ENCODE measurements at places on chromosomes 6 and 20.

DNA sequence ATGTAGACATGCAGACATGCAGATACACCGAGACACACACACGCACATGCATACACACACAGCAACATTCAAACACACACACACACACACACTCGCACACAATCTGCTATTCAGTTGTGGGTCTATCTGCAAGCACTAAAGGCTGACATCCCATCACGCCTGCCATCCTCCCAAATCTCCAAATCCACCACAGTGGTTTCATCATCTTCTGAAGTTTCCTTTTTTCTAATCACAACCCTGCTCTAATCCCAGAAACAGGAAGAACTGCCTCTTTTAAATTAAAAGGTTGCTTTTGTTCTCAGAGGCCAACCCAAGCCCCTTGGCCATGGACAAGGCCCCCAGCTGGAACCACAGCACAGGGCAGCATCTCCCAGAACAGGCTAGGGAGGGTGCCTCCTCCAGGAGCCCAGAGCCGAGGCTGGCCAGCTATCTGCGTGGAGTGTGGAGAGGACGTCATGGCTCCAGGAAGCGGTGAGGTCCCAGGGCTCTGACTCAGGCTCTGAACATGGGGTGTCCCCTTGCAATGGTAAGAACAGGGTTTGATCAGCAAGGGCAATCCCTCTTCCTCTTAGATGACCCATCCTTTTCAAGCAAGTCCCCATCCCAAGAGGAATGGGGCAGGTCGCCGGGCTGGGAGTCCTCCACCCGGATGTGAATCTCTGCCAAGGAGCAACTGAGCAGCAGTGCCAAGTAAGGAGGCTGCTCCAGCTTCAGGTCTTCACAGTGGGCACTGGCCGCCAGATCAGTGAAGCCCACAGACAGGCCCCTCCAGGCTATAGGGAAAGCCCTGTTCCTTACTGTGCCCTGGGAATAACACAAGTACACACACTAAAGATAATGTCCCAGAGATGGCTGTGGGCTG is 14.7 kb downstream of the FOXF2 start:
- DNase-seq = no peak

DNA sequence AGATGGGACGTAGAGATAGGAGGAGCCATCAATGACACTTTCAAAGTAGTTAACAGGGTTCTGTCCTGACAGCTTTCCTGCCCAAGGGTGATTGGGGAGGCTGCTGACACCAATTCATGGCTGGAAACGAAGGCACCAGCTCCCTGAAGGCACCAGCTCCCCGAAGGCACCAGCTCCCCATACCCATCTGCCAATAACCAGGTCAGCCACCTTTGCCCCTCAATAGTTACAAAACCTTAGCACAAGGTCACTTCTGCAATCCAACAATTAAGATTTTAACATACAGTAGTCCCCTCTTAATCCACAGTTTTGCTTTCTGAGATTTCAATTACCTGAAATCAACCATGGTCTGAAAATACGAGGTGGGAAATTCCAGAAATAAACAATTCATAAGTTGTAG is 51.7 kb downstream of the ELOVL5 start:
- DNase-seq = no peak

- no peak for DNase-seq
Observed at GRCh38 chr20:50237349-50237748, 46.7 kb downstream of the CEBPB start.

DNA sequence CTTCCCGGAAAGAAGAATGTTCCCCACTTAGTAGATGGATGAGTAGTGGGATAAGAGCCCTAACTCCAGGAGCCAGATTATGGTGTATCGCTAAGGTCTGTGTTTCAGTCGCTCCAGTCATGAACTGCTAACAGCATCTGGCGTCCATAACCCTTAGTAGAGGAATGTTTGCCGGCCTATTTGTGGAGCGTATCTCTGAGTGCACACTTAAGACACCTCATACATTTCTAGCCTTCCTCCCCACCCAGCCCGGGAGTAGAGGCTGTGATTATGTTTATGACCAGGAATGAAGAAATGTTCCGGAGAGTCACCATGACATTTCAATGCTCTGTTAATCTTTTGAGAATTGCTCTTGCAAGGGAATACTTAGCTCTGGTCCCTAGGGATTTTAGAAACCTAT is 251.1 kb upstream of the SOX4 start:
- no peak for DNase-seq

- DNase-seq = no peak
Observed at GRCh38 chr20:646107-646867, 6.7 kb downstream of the SRXN1 start.

DNA sequence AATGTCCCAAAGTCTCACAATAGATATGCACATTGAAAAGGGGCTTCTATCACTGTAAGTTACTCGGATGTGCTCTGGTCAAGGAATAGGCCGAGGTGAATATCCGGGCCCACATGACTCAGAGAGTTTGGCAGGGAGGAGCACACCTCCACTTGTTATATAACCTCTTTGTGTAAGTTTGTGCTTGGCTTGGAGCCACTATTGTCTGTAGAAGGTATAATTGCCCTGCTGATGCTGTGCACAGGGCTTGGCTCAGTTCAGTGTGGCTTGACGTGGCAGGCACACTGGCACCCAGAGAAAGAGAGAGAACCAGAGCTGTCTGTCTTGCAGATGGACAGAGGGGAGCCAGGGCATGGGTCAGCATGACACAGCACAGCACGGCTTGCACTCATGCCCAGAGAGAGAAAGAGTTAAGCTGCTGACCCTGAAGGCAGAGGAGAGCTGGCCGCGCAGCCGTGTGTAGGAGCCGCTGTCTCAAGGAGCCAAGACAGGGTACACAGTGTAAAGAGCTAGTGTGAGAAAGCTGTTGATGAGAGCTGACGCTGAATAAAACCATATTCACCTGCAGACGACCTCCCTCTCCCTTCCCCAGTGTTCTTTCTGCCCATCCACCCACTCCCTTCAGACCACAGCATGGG is 482.5 kb downstream of the C6orf118 start:
- no peak for DNase-seq

DNA sequence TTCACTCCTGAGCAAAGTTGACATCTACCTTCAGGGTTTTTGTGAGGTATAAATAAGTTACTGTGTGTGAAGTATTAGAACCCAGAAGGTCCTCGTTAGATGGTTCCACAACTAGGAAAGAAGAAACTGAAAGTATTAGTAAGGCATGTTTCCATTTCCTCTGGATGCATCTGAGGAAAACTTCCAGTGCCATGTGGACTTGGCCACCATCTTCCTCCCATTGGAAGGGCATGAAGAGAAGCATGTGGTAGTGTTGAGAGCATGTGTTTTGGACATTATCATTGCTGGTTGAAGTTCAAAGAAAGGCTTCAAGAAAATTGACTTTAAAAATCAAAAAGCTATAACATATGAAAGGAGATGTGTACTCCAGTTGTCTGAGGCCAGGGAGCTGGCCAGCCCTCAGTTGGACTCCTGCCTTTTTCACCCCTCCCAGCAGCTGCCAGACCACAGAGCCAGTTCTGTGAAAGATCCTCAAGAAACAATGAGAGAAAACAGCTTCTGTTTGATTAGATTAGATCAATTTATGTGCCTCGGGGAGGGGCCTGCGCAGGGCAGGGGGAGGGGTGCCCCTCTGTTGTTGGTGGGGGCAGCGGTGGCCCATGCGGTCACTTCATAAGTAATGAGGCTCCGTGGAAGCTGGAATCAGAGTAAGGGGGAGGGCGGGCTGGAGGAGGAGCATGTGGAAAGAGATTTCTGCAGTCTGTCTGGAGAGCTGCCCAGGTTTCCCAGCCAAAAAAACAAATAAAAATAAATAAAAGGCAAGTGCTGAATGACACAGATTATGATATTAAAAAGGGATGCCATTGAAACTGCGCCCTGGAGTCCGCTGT is 154.0 kb downstream of the JARID2 start:
- DNase-seq = no peak

GRCh38 chr6:119647309-119647708 is 297.7 kb upstream of the MAN1A1 start:
- no peak for DNase-seq

DNA sequence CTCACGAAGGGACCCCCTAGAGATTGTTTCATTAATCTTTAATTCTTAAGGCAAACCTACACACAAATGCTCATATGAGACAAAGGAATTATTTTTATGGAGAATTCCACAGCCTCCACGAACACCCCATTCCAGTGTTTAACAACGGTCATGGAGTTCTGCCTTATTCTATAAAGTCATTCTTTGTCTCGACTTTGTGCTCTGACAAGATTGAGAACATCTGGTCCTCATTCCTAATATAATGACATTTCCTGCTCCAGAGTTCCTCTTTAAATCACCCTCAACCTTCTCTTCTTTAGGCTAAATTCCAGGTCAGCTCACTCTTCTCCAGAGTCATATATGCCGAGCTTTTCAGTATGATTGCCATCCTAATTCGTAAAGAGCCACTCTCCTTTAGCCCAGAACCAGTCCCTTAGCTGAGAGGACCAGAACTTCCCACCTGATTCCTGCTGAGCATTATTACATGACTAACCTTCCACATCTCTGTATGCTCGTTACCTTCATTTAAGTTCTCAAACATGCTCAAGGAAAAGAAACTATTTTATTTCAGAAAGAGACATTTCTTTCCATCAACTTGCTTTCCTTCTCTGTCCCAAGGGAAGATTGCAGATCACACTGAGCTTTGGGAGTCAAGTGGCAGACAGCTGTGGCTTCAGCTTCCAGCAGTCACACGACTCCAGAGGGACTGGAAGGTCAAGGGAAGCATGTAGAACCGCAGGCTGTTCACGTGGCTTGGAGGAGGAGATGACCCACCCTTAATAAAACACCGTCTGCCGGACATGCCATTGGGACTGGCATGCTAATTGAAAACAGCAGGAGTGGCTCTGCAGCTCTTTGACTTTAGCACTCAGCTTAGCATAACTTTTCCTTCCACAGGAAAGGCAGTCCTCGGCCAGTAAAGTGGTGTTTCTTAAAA is 467.1 kb upstream of the HSF2 start:
- no peak for DNase-seq

DNA sequence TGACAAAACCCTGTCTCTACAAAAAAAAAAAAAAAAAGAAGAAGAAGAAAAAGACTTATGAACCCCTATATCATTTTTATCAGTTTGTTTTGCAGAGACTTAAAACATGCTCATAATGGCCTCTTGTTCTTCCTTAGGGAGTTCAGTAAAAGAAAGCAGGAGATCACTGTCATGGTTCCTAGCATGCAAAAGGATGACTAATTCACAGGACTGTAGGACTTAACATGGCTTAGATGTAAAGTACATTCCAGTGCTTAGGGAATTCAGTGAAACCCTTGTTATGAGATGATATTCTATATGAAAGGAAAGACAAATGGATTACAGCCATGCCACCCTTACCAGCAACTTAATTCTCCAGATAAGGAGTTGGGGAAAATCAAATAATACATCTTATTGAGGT is 29.5 kb downstream of the EEF1A1 start:
- no peak for DNase-seq

DNA sequence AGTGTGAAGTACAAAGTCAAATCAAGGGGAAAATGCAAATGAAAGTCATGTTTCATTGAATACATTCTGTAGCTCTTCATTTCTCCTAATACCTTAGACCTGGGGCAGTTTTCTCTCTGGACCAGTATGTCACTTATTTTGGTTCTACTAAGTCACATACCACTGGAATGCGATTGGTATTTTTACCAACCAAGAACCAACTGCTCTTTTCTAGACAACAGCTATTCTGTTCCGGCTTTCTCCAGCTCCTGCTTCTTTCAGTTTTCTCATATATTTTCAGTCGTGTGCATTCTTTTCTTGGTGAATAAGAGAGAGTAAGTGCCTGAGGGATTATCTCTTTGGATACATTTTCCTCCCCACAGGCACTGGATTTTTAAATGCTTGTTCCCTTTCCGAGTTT is 39.2 kb upstream of the SPACA1 start:
- no peak for DNase-seq

GRCh38 chr20:17430125-17430950 is 100.8 kb downstream of the BFSP1 start:
- DNase-seq = no peak

- DNase-seq = no peak
Observed at GRCh38 chr6:140182821-140183220, 808.4 kb upstream of the CITED2 start.

DNA sequence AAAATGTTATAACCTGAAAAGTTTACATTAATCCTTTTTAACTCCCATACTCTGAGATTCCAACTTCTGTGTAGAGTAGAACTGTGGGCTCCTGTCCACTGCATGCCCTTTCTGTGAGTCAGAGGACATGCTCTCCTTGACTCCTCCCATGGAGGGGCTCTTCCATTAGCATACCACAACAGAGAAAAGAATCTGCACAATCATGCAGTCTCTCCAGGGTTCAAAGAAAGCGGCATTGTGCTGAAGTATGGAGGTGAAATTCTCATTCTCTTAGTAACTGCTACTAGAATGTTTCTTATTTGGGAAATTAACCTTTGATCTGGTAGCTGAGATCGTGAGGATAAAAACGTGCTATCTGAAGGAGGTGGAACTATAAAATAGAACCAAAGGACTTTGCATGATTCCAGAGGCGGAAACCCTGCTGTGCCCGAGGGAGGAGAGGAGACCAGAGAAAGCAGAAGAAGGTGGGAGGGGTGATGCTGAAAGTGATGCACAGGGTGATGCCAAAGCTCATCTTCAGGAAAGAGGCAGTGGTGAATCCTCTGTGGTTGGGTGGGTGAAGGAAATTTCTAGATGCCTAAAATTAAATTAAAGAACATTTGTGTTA is 202.2 kb upstream of the PCSK2 start:
- no peak for DNase-seq

DNA sequence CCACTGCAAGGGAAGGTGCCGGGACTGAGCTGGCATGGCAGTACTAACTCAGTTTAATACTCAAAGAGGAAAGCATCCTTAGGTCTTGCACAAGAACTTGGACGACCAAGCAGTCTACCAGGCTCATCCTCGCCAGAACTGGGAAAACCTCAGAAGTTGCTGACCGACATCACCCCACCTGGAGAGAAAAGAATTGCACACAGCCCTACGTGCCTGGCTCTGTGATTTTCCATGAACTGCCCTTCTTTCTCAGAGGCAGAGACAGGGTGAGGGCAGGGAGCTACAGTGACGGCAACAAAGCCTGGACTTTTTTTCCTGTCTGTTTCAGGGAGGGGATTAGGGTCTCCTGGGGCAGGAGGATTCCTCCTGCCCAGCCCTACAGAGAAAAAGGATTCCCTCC is 8.0 kb downstream of the JAG1 start:
- DNase-seq = no peak

DNA sequence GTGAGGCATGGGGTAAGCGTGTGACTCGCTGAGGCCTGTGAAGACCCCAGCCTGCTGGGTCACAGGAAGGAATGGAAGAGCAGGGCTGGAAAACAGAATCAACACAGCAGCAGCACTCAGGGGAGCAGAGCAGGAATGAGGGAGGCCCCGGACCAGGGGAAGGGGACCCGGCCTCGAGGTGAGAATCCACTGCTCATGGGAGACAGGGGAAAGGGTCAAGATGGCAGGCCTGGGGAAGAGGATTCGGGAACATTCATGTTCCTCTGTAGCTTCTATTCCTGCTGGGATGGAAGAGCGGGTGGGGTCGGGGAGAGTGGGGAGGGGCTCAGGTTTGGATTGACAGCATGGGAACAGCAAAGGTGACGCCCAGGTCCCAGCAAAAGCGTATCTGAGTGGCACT is 59.4 kb downstream of the NPEPL1 start:
- no peak for DNase-seq

All from stimulated activated CD4-positive, alpha-beta T cell treated with anti-CD3 and anti-CD28 coated beads, TNF-alpha, amount 100 ng/mL, for 24 hours (primary cell).